ENCODE measurements at places on chromosomes 13 and 19.

- no peak for DNase-seq
- no peak overlapping the region for H3K27ac ChIP-seq
- H3K36me3 ChIP-seq: no peaks in the 10 kb centered on the region
- H3K4me1 ChIP-seq: no peaks in the 10 kb centered on the region
Observed at GRCh38 chr13:24605923-24606372, 74.3 kb upstream of the ATP12A start.

- no peaks in the 10 kb centered on the region for H3K36me3 ChIP-seq
- H3K4me1 ChIP-seq: peaks cover 48% of the 10 kb centered on the region
- H3K27ac ChIP-seq: peak overlapping the region; percentile 57
- DNase-seq: no peak
- no peaks in the 10 kb centered on the region for H3K27me3 ChIP-seq
Observed at GRCh38 chr13:79805317-79805716, 324.4 kb downstream of the NDFIP2 start.

GRCh38 chr13:55497486-55497885 lies 1643.2 kb upstream of the PRR20A start:
- no peak overlapping the region for H3K4me3 ChIP-seq
- no peak overlapping the region for H3K27ac ChIP-seq
- no peak for DNase-seq
- no peaks in the 10 kb centered on the region for H3K27me3 ChIP-seq
- 0 out of 2 replicates have a peak, but pooled peaks cover 9% of the 10 kb centered on the region for H3K4me1 ChIP-seq
- H3K36me3 ChIP-seq: no peaks in the 10 kb centered on the region

DNA sequence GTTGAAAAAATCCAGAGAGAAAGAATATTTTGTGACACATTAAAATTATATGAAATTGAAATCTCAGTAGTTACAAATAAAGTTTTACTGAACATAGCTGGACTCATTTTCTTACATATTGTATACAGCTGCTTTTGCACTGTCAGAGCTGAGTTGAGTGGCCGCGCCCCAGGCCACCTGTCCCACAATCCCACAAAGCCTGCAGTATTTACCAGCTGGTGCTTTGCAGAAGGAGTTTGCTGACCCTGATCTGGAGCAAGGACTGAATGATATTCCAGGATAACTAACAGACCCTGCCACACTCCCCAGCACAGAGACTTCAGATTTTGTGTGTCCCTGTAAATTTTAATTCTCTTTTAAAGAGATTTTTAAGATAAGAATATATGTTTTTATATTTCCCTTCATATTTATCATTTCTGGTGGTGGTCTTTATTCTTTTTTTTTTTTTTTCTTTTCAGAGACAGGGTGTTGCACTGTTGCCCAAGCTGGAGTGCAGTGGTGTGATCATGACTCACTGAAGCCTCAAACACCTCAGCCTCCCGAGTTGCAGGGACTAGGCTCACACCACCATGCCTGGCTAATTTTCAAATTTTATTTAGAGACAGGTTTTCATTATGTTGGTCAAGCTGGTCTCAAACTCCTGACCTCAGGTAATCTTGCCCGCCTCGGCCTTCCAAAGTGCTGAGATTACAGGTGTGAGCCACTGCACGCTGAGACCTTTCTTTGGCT lies 48.5 kb downstream of the TDRD12 start:
- H3K27ac ChIP-seq: no peak overlapping the region
- no peak overlapping the region for H3K4me3 ChIP-seq
- DNase-seq: no peak
- no peaks in the 10 kb centered on the region for H3K36me3 ChIP-seq
- H3K27me3 ChIP-seq: no peaks in the 10 kb centered on the region

GRCh38 chr19:28009696-28010095 lies 1203.3 kb downstream of the UQCRFS1 start:
- no peak overlapping the region for H3K4me3 ChIP-seq
- H3K36me3 ChIP-seq: peaks cover 8% of the 10 kb centered on the region
- peaks cover 11% of the 10 kb centered on the region for H3K4me1 ChIP-seq

DNA sequence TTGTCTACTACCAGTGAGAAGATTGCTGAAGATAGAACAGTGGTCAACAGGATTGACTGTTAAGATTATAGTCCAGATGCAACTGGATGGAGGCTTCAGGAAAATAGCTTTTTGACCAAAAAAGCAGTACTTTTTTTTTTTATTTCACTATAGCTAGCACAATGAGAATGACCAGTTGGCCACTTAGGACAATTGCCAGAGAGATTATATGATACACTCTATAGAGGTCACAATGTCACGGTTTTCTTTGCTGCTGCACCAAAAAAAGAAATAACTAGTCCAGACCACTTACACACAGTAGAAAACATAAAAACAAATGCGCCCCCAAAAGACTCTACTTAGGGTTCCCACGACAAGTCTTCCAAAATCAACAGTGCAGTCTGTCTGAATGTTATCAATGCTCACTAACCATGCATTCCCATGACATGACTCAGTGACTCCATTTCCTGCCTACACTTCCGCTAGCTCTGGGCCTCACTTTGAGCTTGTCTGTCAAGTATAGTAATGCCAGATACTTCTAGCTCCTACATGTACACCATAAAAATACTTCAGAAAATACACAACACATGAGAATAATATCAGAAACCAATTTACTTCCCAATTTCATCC lies 209.1 kb upstream of the STARD13 start:
- DNase-seq: no peak
- H3K27ac ChIP-seq: no peak overlapping the region
- no peak overlapping the region for H3K4me3 ChIP-seq
- H3K36me3 ChIP-seq: no peaks in the 10 kb centered on the region

GRCh38 chr13:38954291-38954690 lies 36.3 kb downstream of the STOML3 start:
- H3K4me1 ChIP-seq: peaks cover 15% of the 10 kb centered on the region
- H3K4me3 ChIP-seq: no peak overlapping the region
- no peak overlapping the region for H3K27ac ChIP-seq
- no peaks in the 10 kb centered on the region for H3K36me3 ChIP-seq
- no peak for DNase-seq

DNA sequence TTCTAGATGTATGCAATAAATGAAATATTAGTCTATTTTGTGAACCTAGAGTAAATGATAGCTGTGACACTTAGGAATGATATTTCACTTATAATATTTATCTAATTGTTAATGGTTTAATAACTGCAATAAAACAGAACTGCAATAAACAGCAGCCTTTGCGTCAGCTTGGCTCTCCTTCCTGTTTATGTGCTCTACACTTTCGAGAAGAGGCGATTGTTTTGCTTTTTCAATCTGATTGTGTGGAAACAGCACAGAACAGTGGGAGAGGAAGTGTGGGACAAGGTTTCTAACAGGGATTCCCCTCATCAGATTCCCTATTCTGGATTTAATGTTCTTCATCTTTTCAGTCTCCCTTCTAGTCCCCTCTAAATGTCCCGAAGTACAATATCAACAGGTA lies 17.3 kb upstream of the TRPC4 start:
- H3K27me3 ChIP-seq: no peaks in the 10 kb centered on the region
- peaks cover 8% of the 10 kb centered on the region for H3K4me1 ChIP-seq
- H3K36me3 ChIP-seq: no peaks in the 10 kb centered on the region
- H3K4me3 ChIP-seq: no peak overlapping the region
- no peak overlapping the region for H3K27ac ChIP-seq
- no peak for DNase-seq

DNA sequence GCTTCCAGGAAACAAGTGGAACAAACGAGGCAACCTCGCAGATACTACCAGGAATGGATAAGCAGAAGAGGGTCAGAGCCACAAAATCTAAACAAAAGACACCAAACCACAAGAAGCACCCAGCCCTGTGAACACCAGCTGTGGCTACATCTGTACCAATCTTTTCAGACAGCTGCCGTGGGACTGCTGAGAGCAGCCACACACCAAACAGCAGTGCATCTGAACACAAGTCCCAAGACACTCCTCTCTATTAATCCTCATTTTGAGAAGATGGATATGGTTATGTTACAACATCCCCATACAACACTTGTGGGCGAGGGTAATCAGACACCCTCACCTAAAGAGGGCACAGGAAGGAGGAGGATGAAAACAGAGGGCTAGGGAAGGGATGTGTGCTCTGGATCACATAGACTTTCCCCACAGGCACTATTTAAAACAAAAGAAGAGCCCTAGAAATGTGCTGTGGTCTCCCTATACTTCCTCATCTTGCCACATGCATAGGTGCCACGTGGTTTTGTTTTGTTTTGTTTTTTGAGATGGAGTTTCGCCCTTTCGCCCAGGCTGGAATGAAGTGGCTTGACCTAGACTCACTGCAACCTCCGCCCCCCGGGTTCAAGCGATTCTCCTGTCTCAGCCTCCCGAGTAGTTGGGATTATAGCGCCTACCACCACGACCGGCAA lies 41.6 kb upstream of the ZNF14 start:
- H3K27ac ChIP-seq: no peak overlapping the region
- peak overlapping the region; percentile 98 for H3K4me3 ChIP-seq
- H3K4me1 ChIP-seq: peaks cover 25% of the 10 kb centered on the region
- peaks cover 13% of the 10 kb centered on the region for H3K36me3 ChIP-seq
- no peaks in the 10 kb centered on the region for H3K27me3 ChIP-seq

DNA sequence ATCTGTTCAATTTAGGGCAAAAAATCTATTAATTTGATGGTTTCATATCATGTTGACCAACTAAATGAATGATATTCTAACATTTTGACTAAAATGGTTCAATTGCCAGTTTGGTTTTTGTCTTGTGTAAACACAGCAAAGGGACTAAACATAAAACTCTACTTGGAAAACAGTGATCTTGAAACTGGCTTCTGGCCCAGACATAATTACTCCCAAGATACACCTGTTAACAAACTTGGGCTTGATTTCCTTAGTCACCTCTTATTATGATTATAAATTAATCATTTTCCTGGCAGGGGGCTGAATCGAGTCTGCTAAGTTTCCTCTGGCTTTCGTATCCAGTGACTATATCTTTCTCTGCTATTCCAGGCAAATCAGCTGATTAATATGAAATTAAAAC lies 78.0 kb upstream of the OXGR1 start:
- peaks cover 15% of the 10 kb centered on the region for H3K4me1 ChIP-seq
- H3K36me3 ChIP-seq: peaks cover 4% of the 10 kb centered on the region
- no peak overlapping the region for H3K4me3 ChIP-seq
- DNase-seq: no peak
- no peak overlapping the region for H3K27ac ChIP-seq

DNA sequence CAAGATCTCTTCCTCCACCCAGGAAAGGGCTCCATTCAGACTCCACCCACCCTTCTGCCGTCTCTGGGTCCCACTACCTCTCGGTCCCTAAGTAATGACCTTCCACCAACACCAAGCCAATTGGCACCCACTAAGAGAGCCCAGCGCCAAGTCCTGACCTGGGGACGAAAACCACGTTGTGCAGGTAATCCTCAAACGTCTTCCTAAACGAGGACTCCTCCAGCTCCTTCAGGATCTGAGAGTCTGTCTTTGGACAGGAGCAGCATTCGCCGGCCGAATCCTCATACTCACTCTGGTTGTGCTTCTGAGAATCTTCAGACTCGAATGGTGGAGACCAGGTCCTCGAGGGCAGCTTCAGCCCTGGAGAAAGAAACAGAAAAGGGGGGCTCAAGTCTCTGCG lies 83.1 kb downstream of the ZNF557 start:
- H3K4me1 ChIP-seq: no peaks in the 10 kb centered on the region
- peaks cover 6% of the 10 kb centered on the region for H3K36me3 ChIP-seq
- no peak overlapping the region for H3K27ac ChIP-seq
- H3K4me3 ChIP-seq: no peak overlapping the region
- no peaks in the 10 kb centered on the region for H3K27me3 ChIP-seq

DNA sequence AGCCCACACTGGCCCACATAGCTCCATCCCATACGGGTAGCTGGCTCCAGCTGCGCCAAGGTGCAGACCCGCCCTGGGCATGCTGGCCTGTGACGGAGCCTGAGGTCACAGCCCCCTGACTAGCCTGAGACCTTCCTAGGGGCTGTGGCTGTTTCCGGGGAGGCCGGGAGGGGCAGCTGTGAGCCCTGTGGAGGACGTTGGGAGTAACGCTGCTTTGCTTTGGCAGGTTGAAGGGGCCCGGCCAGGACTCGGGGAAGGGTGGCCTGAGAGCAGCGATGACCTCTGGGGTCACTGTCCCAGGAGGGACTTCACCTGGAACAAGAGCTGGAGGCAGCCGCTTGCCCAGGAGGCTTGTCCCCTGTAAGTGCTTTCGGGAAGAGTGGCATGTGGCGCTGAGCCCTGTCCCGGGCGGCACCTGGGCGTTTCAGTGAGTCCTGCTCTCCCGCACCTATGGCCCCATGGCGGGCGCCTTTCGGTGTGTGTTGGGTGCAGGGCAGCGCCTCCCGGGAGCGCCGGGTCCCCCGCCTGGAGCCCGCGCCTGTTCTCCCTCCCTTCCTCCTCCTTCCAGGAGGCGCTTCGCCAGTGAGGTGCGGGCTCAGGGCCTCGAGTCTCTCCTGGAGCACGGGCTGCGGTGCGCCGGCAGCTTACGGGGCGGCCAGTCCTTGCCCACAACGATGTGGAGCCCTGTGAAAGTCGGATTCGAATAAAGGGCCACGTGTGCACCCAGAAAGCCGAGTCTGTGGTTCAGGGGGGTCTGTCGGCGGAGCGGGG lies 1.1 kb upstream of the FAM174C start:
- no peak for DNase-seq
- H3K4me3 ChIP-seq: peak overlapping the region; percentile 67
- peaks cover 41% of the 10 kb centered on the region for H3K4me1 ChIP-seq
- peaks cover 45% of the 10 kb centered on the region for H3K36me3 ChIP-seq

DNA sequence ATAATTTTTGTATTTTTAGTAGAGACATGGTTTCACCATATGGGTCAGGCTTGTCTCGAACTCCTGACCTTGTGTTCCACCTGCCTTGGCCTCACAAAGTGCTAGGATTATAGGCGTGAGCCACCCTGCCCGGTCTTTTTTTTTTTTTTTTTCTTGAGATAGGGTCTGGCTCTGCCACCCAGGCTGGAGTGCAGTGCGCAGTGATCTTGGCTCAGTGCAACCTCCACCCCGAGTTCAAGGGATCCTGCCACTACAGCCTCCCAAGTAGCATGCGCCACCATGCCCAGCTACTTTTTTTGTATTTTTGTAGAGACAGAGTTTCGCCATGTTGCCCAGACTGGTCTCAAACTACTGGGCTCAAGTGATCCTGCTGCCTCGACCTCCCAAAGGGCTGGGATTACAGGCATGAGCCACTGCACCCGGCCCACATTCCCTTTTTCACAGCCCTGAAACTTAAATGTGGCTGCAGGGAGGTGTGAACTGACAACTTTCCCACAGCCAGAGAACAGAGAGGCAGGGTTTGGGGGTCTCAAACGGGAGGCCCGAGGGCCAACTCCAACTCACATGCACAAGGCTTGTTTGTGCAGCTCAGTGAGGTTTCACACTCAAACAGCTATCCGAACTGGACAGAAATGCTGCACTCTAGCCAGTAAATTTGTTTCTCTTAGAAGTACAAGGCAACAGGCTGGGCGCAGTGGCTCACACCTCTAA lies 4.4 kb upstream of the S1PR5 start:
- no peaks in the 10 kb centered on the region for H3K36me3 ChIP-seq
- no peak overlapping the region for H3K4me3 ChIP-seq
- H3K4me1 ChIP-seq: peaks cover 23% of the 10 kb centered on the region
- no peak for DNase-seq
- H3K27ac ChIP-seq: no peak overlapping the region
- H3K27me3 ChIP-seq: peaks cover 32% of the 10 kb centered on the region

GRCh38 chr19:50933640-50934039 lies 19.2 kb downstream of the KLK5 start:
- H3K27ac ChIP-seq: no peak overlapping the region
- H3K4me3 ChIP-seq: no peak overlapping the region
- peaks cover 32% of the 10 kb centered on the region for H3K27me3 ChIP-seq
- H3K36me3 ChIP-seq: no peaks in the 10 kb centered on the region
- DNase-seq: no peak

- H3K4me3 ChIP-seq: no peak overlapping the region
- DNase-seq: no peak
- H3K27ac ChIP-seq: no peak overlapping the region
- peaks cover 11% of the 10 kb centered on the region for H3K27me3 ChIP-seq
- H3K4me1 ChIP-seq: no peaks in the 10 kb centered on the region
- peaks cover 97% of the 10 kb centered on the region for H3K36me3 ChIP-seq
Observed at GRCh38 chr19:9467161-9467560, 31.3 kb downstream of the ZNF560 start.
